OCI-M1 (cell line): ENCODE measurements at places on chromosomes 7 and 10.

- no peak for DNase-seq
Measured at GRCh38 chr7:18667466-18667865, 171.9 kb downstream of the HDAC9 start.

DNA sequence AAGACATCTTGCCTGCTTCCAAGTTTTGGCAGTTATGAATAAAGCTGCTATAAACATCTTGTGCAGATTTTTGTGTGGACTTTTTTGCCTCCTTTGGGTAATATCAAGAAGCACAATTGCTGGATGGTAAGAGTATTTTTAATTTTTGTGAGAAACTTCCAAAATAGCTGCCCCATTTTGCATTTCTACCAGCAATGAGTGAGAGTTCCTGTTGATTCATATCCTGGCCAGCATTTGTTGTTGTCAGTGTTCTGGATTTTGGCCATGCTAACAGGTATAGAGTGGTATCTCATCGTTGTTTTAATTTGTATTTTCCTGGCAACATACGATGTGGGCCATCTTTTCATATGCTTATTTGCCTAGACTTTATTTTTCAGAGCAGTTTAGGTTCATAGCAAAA is 53.9 kb downstream of the BTAF1 start:
- DNase-seq = no peak

DNA sequence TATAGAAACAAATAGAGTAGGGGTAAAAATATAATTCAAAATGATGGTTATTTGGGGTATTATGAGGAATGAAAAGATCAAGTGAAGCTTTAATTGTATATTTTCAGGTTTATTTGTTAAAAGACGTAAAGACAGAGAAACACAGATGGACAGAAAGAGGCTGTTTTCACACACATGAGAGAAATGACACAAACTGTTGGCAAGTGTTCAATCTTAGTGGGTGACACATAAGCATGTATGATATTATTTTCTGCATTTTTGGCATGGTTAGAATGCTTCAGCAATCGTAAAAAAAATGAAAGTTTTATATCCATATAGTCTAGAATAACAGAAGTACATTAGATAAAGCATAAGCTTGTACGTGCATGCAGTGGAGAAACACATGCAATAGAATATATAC is 464.4 kb upstream of the AKR1E2 start:
- no peak for DNase-seq

GRCh38 chr10:44882166-44882720 is 28.9 kb upstream of the TMEM72 start:
- no peak for DNase-seq

GRCh38 chr10:96565774-96566173 is 21.0 kb downstream of the TM9SF3 start:
- DNase-seq = peak; percentile 22
